ENCODE measurements at places on chromosomes 3 and 15.

DNA sequence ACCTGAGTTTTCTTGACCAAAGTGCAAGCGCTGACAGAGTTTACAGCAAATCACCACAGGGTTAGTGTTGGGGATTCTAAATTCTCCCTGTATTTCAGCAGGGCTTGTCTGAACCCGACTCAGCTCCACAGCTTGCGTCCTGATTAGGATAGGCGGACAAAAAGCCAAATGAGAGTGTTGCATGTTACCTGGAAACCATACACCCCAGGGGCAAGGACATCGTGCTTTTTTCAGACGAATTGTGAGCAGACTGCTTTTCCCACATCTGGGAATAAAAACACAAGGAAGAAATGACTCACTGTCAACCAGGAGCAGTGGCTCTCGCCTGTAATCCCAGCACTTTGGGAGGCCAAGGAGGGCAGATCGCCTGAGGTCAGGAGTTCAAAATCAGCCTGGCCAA is 3.0 kb downstream of the DZIP1L start:
- DNase-seq = no peak

DNA sequence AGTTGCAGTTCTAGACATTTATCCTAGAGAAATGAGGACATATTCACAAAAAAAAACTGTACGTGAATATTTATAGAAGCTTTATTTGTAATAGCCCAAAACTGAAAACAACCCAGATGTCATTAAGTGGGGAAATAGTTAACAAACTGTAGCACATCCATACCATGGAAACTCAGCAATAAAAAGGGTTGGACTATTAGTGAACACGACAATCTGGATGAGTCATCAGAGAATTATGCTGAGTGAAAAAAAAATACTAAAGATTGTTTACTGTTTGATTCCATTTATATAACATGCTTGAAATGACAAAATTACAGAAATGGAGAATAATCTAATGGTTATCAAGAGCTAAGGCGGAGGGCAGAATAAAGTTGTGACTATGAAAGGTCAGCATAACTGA is 59.5 kb downstream of the CPA3 start:
- no peak for DNase-seq

- no peak for DNase-seq
These were observed 36.3 kb downstream of the ESYT3 start for GRCh38 chr3:138470687-138471086.

DNA sequence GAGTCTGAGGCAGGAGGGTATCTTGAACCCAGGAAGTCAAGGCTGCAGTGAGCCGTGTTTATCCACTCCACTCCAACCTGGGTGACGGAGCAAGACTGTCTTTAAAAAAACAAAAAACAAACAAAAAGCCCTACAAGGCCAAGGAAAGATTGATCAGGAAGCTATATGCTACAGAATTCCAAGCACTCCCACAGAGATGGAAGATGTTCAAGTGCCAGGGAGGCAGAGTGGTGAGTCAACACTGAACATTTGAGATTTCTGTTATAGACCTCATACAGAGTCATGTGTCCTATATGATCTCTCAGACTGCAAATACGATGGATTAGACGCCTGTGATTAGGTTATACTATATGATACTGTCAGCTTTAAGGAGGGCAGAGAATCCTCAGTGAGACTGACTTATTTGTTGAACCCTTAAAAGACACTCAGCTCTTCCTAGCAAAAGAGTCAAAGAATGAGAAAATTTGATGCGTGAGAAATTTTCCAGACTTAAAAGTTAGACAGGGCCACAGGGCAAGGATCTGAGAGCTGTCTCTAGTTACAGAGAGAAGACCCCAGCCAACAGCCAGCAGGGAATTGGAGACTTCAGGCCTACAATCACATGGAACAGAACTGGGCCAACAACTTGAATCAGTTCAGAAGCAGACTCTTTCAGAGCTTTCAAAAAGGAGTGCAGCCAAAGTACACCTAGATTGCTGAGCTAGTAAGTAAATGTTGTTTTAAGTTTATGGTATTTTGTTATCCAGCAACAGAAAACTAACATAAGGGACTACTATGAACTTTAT is 107.6 kb downstream of the PIK3CB start:
- DNase-seq = peak; percentile 18

GRCh38 chr15:67865766-67866165 is 25.9 kb upstream of the RNU6-1 start:
- no peak for DNase-seq

DNA sequence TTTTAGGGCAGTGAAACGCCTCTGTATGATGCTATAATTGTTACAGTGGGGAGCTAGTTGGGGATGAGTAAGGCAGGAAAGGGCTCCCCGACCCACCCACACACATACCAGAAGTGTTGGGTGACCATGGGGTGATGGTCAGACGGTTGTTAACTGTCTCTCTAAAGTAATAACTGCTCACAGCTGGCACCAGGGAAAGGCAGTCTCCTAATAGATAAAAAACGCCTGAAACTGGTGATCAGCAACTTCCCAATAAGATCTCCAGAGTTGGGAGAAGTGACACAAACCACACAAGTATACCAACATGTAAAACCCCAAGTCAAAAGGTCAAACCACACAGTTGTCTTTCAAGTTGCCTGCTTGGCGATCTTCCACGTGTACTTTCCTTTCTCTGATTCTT is 346.5 kb upstream of the CNTN4 start:
- DNase-seq = no peak

- DNase-seq = no peak
These were observed 221.8 kb downstream of the UACA start for GRCh38 chr15:70541511-70541910.

DNA sequence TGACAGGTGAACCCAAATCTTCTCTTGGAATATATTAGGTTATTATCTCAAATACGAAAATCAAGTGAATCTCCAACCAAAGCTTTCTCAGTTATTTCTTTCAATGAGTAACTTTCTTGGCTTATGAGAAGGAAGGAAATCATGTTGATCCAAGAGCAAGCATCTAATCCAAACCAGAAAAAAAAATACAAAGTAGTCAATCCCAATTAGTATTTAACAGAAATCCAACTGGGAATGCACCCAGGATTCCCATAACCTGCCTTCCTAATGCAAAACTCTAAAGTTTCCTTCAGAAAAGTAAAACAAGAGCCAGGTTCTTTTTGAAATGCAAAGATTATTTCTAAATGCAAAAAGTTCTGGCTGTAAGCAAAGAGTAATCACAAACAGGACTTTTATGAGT is 289.3 kb downstream of the SHOX2 start:
- DNase-seq = no peak

- no peak for DNase-seq
These were observed 3.1 kb downstream of the FOXL2NB start for GRCh38 chr3:138950006-138950644.

All from globus pallidus (tissue), 1 donor.